ENCODE measurements at places on chromosomes 5 and 9.

- no peak for DNase-seq
Observed at GRCh38 chr5:123156577-123157296, 67.7 kb downstream of the PRDM6 start.

DNA sequence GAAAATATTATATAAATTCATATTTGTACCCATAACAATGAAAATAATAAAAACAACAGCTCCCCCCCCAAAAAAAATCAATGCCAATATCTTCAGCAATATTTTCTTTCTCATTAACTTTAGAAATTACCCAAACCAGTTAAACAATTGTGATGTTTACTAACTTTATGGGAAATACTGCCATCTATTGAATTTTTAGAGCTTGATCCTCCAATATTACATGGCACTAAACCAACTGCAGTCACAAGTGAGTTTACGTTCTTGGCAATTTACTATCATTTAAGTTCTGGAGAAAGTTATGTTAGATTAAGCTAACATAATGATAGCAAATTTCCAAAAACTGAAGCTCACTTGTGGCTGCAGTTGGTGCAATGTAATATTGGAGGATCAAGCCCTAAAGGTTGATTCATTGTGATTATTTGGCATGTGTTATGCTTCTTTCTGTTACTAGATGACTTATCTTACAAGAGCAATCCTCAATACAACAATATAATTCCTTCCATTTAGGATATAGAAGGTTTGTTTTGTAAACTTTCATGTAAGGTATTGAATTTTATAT is 379.5 kb downstream of the CDH18 start:
- DNase-seq: no peak

GRCh38 chr9:136438548-136439480 is 831 bp downstream of the INPP5E start:
- DNase-seq: peak; percentile 71

DNA sequence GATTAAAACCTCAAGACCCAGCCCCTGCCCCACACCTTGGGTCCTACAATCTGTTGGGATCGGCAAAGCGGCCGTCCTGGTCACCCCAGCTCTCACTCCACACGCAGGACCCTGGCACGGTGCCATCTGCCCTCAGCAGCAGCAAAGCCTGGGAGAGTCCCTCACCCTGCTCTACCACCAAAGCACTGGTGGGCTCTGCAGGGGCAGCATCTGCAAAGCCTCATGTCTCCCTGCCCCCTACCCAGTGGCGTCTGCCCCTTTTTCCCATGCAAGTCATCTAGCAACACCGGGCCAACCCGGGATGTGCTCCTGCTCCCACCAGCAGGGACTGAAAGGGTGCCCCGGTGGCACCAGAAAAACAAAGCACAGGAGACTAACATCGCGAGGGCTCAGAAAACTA is 19.6 kb upstream of the CNOT6 start:
- DNase-seq: no peak
